ENCODE measurements at places on chromosomes 1 and 21.

DNA sequence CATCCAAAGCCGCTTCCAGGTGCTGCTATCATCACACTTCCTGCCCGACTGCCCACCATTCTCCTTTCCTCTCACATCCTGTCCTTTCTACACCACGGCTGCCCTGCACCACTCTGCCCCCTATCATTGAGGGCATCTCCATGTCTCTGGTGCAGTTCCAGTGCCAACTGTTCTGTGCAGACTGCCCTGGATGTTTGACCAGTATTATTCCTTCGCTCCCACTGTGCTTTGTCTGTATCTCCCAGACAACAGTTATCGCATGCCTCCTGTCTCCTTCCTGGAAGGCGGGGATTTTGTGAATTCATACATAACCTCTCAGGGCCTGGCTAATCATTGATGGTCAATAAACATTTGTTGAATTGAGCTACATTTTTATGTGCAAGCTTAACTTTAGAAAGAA lies 63.6 kb upstream of the GNG12 start:
- H3K27ac ChIP-seq = peak overlapping the region; percentile 68
- peaks cover 4% of the 10 kb centered on the region for H3K36me3 ChIP-seq
- no peak overlapping the region for H3K4me3 ChIP-seq
- peaks cover 35% of the 10 kb centered on the region for H3K4me1 ChIP-seq
- H3K27me3 ChIP-seq = no peaks in the 10 kb centered on the region
- DNase-seq = no peak

DNA sequence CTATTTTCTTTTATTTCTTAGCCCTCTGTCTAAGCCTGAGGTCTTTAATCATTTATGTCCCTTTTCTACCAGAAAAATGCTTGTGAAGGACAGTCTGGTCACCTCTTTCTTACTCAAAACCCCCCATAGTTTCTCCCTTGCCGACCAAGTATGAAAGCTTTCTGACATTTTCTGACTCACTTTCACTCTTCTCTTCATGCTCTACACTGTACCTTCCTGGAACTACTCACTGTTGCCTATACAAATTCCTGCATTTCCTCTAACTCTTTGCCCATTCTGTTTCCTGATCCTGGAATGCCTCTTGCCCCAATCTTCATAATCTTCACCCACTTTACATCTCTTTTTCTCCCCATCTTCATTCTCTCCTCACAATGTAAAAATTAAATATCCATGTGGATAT lies 380.0 kb downstream of the HHIPL2 start:
- H3K4me1 ChIP-seq = no peaks in the 10 kb centered on the region
- H3K36me3 ChIP-seq = peaks cover 2% of the 10 kb centered on the region
- DNase-seq = no peak
- no peak overlapping the region for H3K27ac ChIP-seq
- no peak overlapping the region for H3K4me3 ChIP-seq

- no peaks in the 10 kb centered on the region for H3K27me3 ChIP-seq
- H3K36me3 ChIP-seq = no peaks in the 10 kb centered on the region
- no peak overlapping the region for H3K4me3 ChIP-seq
- DNase-seq = no peak
- peaks cover 15% of the 10 kb centered on the region for H3K4me1 ChIP-seq
These were observed 128.4 kb downstream of the TGFB2 start for GRCh38 chr1:218473522-218473921.

- H3K36me3 ChIP-seq = peaks cover under 1% of the 10 kb centered on the region
- no peak overlapping the region for H3K27ac ChIP-seq
- peaks cover 12% of the 10 kb centered on the region for H3K4me1 ChIP-seq
- DNase-seq = no peak
- H3K4me3 ChIP-seq = peak overlapping the region; percentile 6
These were observed 37.2 kb upstream of the TSPEAR start for GRCh38 chr21:44748621-44749020.

- peaks cover 16% of the 10 kb centered on the region for H3K4me1 ChIP-seq
- no peak overlapping the region for H3K27ac ChIP-seq
- H3K27me3 ChIP-seq = no peaks in the 10 kb centered on the region
- H3K4me3 ChIP-seq = no peak overlapping the region
- no peak for DNase-seq
- peaks cover 26% of the 10 kb centered on the region for H3K36me3 ChIP-seq
These were observed 95.9 kb downstream of the PHTF1 start for GRCh38 chr1:113663165-113663951.

- H3K36me3 ChIP-seq = no peaks in the 10 kb centered on the region
- H3K27me3 ChIP-seq = no peaks in the 10 kb centered on the region
- H3K27ac ChIP-seq = no peak overlapping the region
- H3K4me1 ChIP-seq = no peaks in the 10 kb centered on the region
These were observed 9.6 kb upstream of the SH2D1B start for GRCh38 chr1:162421258-162422164.

DNA sequence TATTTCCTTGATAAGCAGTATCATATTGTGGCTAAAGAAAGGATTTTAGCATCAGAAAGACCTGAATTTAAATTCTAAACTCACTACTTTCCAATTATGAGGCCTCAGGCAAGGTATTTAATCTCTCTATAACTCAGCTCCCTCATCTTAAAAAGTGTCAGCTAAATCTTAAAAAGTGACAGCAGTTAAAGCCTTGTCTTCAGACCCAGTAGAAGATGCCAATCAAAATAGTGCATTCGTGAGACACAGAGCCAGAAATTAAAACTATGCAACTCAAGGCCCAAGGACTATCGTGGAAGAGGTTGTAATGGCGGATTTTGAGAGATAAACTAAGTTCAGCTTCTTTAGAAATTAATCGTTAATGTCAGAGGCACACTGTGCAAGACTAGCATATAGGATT lies 677.5 kb upstream of the BRINP3 start:
- H3K4me3 ChIP-seq = no peak overlapping the region
- no peak for DNase-seq
- no peaks in the 10 kb centered on the region for H3K36me3 ChIP-seq
- H3K27me3 ChIP-seq = no peaks in the 10 kb centered on the region
- H3K4me1 ChIP-seq = no peaks in the 10 kb centered on the region
- H3K27ac ChIP-seq = no peak overlapping the region

DNA sequence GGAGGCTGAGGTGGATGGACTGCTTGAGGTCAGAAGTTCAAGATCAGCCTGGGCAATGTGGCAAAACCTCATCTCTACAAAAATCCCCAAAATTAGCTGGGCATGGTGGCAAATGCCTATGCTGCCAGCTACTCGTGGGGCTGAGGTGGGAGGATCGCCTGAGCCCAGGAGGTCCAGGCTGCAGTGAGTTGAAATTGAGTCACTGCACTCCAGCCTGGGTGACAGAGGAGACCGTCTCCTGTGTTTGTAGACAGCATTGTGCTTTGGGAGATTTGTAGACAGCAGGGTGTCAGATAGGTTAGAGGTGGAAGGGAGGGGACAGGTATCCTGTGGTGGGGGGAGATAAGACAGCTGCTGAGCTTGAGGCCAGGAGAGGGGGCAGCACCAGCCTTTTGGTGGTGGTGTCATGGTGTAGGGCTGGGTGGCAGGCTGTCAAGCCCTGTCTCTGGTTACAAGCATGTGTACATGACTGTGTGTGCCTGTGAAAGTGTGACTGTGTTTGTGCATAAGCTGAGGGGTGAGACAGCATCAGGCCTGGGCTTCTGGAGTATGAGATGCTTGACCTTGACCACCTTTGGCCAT lies 15.2 kb downstream of the PPFIA4 start:
- peaks cover 3% of the 10 kb centered on the region for H3K27me3 ChIP-seq
- H3K27ac ChIP-seq = no peak overlapping the region
- peaks cover 12% of the 10 kb centered on the region for H3K36me3 ChIP-seq
- DNase-seq = no peak
- H3K4me3 ChIP-seq = no peak overlapping the region
- peaks cover 39% of the 10 kb centered on the region for H3K4me1 ChIP-seq

DNA sequence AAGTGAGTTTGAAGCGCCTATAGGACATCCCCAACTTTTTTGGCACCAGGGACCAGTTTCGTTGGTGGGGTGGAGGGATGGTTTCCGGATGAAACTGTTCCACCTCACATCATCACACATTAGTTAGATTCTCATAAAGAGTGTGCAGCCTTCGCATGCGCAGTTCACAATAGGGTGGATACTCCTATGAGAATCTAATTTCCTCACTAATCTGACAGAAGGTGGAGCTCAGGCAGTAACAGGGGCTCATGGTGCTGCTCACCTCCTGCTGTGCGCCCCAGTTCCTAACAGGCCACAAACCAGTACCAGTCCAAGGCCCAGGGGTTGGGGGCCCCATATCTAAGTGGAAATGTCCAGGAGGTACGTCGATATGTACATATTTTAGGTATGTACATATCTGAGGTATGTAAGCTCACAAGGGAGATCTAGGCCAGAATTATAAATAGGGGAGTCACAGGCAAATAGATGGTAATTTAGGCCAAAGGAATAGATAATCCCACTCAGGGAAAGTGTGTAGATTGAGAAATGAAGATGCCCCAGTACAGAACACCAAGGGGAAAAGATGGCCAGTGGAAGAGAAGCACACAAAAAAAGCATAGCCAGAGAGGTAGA lies 27.5 kb upstream of the RASAL2 start:
- H3K27ac ChIP-seq = no peak overlapping the region
- H3K27me3 ChIP-seq = no peaks in the 10 kb centered on the region
- no peak overlapping the region for H3K4me3 ChIP-seq
- H3K4me1 ChIP-seq = no peaks in the 10 kb centered on the region
- DNase-seq = no peak
- no peaks in the 10 kb centered on the region for H3K36me3 ChIP-seq

- no peaks in the 10 kb centered on the region for H3K27me3 ChIP-seq
- no peak overlapping the region for H3K4me3 ChIP-seq
- H3K36me3 ChIP-seq = peaks cover 8% of the 10 kb centered on the region
These were observed 3.3 kb downstream of the CCSAP start for GRCh38 chr1:229339520-229339919.

- H3K27ac ChIP-seq = no peak overlapping the region
- peak; percentile 37 for DNase-seq
- no peaks in the 10 kb centered on the region for H3K36me3 ChIP-seq
- peaks cover 69% of the 10 kb centered on the region for H3K27me3 ChIP-seq
These were observed 38.2 kb downstream of the MATN1 start for GRCh38 chr1:30684881-30685795.

DNA sequence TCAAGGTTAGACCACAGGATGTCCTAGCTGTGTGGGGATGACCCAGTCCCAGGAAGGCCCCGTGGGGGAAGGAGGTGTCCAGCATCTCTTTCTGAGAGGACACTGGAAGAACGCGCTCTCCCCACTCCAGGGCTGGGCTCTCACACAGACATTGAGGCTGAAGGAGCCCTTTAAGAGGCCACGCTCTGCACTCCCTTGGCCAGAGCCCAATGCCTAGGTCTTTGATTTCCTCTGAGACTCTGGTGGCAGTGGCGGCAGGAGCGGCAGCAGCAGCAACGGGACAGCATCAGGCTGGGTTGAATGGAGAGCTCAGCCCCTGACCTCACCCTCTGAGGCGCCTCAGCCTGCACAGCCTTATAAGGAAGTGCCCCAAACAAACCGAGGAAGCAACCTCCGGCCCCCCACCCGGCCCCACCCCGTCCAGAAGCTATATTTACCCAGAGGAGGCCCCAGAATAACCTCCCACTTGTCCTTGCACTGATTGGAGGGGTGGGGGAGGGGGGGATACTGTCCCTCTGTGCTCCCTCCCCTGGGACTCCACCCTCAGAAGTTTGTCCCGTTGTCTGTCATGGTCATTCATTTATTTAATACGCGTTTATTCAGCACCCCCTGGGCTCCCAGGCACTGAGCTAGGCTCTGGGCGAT lies 12.3 kb downstream of the NES start:
- peak overlapping the region; percentile 50 for H3K27ac ChIP-seq
- H3K4me1 ChIP-seq = peaks cover 80% of the 10 kb centered on the region
- DNase-seq = no peak
- H3K27me3 ChIP-seq = peaks cover under 1% of the 10 kb centered on the region
- H3K4me3 ChIP-seq = no peak overlapping the region

DNA sequence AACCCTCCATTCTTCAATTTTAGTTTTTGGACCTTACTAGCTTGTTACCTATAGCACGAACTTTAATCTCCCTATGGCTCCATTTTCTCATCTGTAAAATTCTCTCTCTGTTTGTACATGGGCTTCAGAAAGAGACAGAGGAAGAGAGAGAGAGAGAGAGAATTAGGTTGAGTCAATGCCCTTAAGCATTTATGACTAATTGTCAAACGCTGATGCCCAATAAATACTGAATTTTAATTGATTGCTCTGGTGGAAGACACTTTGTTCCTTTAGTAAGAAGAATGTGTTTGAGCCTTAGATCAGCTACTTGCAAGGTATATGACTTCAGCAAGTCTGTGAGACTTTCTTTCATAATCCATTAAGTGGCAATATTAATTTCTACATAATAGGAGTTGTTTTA lies 743.1 kb upstream of the ADGRL4 start:
- no peaks in the 10 kb centered on the region for H3K4me1 ChIP-seq
- no peaks in the 10 kb centered on the region for H3K27me3 ChIP-seq
- DNase-seq = no peak

Data from mesothelial cell of epicardium (in vitro differentiated cells).